Thoracic aorta (tissue), 2 donors: ENCODE measurements at places on chromosomes 4 and X. TPM values are rescaled to one million over a fixed set of nuclear protein-coding genes. Genes with fewer than 3 reads are reported as not detected.

RAB28 gene
- total RNA-seq, result 17.3 TPM

MAEA gene
- total RNA-seq, result 53.7 TPM

SPIN3 gene
- total RNA-seq, result 18.0 TPM

RAB40A gene
- total RNA-seq, result 4.3 TPM

SPANXB1 gene
- total RNA-seq, result not detected

TSPYL2 gene
- 83.0 TPM for total RNA-seq

MXRA5 gene
- 0.14 TPM for total RNA-seq

C4orf36 gene
- total RNA-seq, result not detected

ANKRD17 gene
- total RNA-seq, result 49.3 TPM

TIGD4 gene
- total RNA-seq, result 0.49 TPM

MAMLD1 gene
- 7.9 TPM for total RNA-seq

NELFA gene
- total RNA-seq, result 36.1 TPM
